ENCODE measurements at places on chromosomes 16 and 17.

DNA sequence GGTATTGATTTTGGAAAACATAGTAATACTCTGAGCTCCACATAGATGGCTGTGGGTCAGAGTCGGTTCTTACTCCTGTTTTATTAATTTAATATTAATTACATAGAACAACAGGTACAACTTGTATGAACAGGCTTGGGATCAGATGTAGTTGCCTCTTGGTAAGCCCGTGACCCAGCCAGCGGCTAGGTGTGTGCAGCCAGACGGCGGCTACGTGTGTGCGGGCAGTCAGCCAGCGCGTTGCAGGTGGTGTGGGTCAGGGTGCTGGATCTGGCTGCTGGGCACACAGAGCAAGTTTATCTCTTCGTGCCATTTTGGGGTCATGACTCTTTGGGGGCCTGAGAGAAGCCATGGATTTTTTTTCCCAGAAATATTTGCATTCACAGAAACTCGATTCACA is 30.3 kb downstream of the DBNDD1 start:
- H3K36me3 ChIP-seq = peaks cover 55% of the 10 kb centered on the region
- H3K4me3 ChIP-seq = no peak overlapping the region
- no peak for DNase-seq
- no peaks in the 10 kb centered on the region for H3K4me1 ChIP-seq
- H3K27ac ChIP-seq = no peak overlapping the region

GRCh38 chr16:72362973-72363372 is 191.0 kb upstream of the PMFBP1 start:
- DNase-seq = no peak
- no peak overlapping the region for H3K27ac ChIP-seq
- no peaks in the 10 kb centered on the region for H3K36me3 ChIP-seq
- no peaks in the 10 kb centered on the region for H3K27me3 ChIP-seq
- H3K4me1 ChIP-seq = no peaks in the 10 kb centered on the region

DNA sequence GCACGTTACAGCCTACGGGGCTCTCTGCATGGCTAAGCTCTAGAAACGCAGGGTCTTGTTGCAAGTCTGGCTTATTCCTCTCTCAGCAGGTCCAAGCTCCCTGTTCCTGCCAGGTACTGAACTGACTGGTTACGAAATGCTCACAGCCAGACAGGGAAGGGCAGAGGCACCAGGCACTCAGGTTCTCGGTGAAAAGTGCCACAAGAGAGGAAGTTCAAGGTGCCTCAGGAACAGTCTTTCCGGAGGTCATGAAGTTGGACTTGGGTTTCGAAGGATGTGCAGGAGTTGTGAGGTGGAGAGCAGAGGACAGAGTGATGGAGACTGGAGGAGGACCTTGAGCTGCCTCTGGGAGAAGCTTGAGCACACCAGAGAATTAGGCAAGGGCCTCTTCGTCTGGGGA is 124.7 kb upstream of the GSE1 start:
- no peak for DNase-seq
- H3K27me3 ChIP-seq = no peaks in the 10 kb centered on the region
- H3K27ac ChIP-seq = no peak overlapping the region
- H3K4me3 ChIP-seq = no peak overlapping the region
- H3K36me3 ChIP-seq = no peaks in the 10 kb centered on the region
- H3K4me1 ChIP-seq = peaks cover 29% of the 10 kb centered on the region

GRCh38 chr17:66740226-66740625 is 94.7 kb upstream of the CACNG5 start:
- no peak overlapping the region for H3K4me3 ChIP-seq
- no peak for DNase-seq
- no peak overlapping the region for H3K27ac ChIP-seq
- no peaks in the 10 kb centered on the region for H3K36me3 ChIP-seq

- H3K27me3 ChIP-seq = no peaks in the 10 kb centered on the region
- H3K4me1 ChIP-seq = peaks cover 10% of the 10 kb centered on the region
- peak overlapping the region; percentile 88 for H3K27ac ChIP-seq
- peaks cover 10% of the 10 kb centered on the region for H3K36me3 ChIP-seq
These were observed 790 bp downstream of the NCBP3 start for GRCh38 chr17:3845291-3845620.
